Anterior cingulate cortex (tissue), 58 donors: ENCODE measurements at places on chromosomes 5 and 9.

GRCh38 chr9:68619072-68619471 is 78.4 kb upstream of the TMEM252 start:
- no peak for DNase-seq

DNA sequence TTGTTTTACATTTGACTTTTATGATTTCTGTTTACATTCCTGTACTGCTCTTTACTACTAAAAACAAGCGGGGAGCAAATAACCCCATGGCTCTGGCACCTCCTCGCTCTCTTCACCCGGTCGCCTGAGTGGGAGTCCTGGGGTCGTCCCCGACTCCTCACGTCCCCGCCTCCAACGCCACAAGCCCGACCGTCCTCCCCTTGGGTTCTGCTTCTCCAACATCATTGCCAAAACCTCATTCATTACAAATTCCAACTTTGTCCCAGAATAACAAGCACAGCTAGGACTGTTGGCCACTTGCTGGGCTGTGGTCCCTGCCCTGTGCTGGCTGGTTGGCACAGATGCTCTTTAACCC is 35.1 kb downstream of the MRPL36 start:
- DNase-seq, result no peak

GRCh38 chr9:131481441-131482342 is 21.0 kb upstream of the POMT1 start:
- DNase-seq, result no peak

DNA sequence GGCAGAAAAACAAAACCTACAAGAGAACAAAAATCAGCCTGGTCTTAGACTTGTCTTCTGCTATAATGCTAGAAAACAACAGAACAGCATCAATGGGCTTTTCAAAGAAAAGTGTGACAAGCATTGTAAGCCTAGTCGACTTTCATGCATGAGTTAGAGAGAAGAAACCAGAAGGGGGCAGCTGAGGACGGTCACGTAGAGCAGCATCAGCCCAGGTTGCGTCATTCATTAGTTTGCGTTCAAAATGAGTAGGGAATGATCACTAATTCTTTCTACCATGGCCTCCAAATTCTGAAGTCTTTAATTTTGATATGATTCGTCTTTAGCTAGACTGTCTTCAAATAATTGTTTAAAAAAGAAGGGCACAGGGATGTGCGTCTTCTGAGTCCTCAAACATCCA is 4.7 kb upstream of the ISCA1 start:
- DNase-seq, result no peak

- no peak for DNase-seq
These were observed 68.5 kb upstream of the NAA35 start for GRCh38 chr9:85872463-85872862.

DNA sequence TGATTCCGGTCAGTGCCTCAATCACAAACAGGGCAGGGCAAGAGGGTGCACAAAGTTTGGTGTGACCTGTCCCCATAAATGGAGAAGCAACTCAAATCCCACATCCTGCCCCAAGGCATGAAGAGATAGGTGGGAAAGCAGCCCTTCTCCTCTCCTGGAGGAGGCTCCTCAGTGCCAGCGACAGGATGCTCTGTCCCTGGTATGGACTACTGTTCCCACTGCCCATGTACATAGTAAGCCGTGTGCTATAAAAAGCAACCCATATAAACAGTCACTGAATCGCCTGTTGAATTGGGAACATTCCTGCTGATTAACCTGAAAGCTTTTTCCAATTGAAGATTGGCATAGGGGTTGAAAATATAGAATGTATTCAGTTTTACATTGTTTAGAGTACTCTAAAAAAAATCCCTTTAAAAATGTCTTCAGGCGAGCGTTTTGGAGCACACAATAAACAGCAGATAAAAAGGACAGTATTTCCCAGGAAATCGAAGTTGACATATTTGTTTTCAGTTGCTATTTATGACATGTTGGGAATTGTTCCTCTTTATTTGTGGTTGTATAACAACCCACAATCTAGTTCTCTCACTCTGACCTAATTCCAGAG is 513.9 kb downstream of the DIRAS2 start:
- no peak for DNase-seq
